ENCODE measurements at places on chromosomes 5 and 9.

GRCh38 chr9:89038382-89039103, 47.3 kb downstream of the S1PR3 start:
- DNase-seq, result no peak

GRCh38 chr5:168072665-168073064, 218.8 kb upstream of the WWC1 start:
- DNase-seq, result peak; percentile 17

DNA sequence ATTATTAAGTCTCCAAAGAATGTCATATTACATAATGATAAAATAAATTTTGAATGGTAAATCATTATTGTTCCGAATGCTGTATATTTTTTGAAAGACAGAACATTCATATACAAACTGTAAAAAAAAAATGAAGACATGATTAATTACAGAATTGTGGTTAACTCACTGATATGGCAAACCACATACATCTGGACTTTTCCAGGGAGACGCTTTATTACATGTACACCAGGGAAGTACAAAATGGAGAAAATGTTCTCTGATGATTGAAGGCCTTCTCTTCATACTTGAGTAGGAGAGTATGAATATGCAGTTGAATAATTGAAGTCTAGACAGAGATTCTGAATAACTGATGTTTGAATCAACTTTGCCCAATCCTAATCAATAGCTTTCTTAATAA, 1886.9 kb downstream of the EFNA5 start:
- DNase-seq, result no peak

GRCh38 chr5:122172207-122172606, 42.9 kb downstream of the ZNF474 start:
- no peak for DNase-seq
